Femur (tissue), 1 donor: ENCODE measurements at places on chromosomes 11 and 22.

DNA sequence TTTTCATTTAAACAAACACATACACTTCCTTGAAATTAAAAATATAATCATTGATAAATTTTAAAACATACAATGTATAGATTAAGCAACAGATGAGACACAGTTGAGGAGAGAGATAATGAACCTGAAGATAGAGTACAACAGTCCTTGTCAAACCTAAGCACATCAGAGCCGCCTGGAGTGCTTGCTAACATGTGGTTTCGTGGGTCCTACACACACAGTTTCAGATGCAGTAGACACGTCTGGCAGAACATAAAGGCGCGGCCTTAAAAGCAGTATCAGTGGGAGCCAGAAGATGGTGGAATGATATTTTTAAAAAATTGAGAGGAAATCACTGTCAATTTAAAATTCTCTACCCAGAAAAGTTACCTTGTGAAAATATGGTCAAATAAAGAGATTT is 134.4 kb downstream of the MPPED1 start:
- DNase-seq: no peak

DNA sequence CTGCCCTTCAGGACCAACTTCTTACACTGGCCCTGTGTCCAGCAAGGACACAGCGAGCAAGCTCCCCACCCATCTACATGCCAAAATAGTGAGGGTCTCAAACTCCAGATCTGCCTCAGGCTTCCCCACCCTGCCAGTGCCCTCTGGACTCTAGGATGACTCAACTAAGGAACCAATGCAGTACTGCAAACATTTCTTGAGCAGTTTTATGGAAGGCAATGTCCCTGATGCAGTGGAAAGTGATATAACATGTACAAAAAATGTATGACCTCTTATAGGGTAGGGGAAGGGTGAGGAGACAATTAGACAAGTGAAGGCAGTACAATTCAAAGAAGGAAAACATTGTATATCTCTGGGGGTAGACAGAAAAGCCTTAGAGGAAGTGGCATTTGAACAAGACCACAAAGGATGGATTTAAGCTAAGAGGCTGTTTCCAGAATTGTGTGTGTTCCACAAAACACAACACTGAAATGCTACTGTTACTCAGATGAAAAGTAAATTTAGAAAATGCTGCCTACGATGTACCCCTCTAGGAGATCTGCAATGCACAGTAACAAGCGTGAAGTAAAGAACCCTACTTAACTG is 47.3 kb downstream of the RAB30 start:
- DNase-seq: no peak

DNA sequence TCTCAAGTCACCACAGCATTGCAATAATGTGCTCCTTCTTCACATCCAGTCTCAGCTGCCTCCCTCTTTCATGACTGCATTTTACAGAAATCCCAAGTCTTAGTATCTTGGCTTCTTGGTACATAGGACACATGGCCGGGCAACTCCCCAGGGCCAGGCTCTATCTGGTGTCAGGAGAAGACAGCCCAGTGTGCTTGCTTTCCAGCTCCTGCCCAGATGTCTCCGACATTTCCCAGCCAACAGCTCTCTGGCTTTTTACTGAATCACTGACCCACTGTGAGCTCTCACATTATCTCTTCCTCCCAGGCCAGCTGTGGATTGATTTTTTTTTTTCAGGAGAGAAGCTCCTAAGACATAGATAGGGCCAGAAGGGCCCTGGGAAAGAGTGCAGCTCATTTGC is 346.0 kb upstream of the C11orf87 start:
- peak; percentile 30 for DNase-seq

DNA sequence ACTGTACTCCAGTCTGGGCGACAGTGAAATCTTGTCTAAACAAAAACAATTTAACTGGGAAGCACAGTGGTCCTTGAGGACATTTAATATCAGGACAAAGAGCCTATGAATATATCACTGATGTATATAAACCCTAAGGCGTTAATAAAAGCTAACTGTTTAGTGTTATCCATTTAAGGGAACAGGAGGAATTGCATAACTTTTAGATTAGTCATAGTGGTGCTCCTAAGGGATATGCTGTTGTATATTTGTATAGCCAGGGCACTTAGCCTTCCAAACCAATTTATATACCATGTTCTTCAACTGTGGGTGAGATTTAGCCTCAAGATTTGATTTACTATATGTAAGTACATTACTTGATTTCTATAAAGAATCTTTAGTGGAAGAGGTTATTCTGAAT is 3.0 kb upstream of the CHEK1 start:
- no peak for DNase-seq

DNA sequence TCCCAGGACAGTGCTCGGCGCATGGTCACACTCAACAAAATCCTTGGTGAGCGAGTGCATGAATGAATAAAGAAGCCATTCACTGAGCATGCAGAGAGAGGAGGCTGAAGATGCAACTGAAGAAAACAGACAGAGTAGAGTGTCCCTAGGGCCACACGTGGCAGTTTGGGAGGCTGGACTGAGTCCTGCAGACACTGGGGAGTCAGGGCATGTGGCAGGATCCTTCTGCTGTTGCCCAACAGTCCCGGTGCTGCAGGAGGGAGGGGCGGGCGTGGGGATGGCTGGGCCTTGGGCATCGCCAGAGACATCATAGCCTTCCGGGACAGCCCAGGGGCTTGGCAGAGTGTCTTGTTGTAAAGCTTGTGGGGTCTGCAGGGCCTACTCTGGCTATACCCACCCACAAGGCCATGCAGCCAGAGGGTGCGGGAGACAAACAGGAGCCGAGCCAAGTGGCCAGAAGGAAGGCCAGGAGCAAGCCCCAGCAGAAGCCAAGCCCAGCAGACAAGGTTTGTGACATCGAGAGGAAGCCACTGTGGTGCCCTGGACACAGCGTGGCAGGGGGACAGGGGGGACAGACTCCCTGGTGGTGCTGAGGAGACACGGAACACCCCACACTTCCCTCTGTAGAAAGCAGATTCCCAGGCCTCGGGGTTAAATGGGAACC is 26.7 kb upstream of the FBLN1 start:
- no peak for DNase-seq
